ENCODE measurements at places on chromosomes 13 and 19.

GRCh38 chr13:110984381-110984780 lies 69.5 kb upstream of the ANKRD10 start:
- no peak for DNase-seq

DNA sequence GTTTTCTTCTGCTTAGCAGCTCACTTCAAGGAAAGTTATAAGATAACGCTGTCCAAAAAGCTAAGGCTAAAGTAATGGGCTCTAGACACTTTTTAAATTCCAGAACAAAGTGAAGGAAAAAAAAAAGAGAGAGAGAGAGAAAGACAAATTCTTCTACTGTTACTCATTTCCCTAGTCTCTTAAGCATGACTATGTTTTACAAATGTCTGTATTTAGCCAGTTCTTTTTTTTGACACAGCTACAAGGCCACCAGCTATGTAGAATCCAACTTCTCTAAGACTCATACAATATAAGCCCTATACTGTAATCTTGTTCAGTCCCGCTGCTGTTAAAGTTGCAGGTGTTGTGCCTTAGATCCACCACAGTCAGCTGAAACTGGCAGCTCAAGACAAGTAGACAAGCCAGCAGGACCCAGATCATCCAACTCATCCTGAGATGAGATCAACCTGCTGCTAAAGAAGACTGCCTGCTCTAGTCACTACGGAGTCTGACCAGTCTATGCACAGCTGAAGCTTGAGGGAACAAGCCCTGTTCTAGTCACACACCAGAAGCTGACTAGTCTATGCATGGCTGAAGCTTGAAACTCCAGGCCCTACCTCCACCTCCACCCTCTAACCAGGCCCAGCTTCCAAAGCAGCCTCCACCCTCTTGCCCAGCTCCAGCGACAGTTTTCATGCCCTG lies 10.3 kb upstream of the ZNF83 start:
- no peak for DNase-seq

- no peak for DNase-seq
Measured at GRCh38 chr19:14408491-14409145, 10.5 kb downstream of the DDX39A start.

- no peak for DNase-seq
Measured at GRCh38 chr19:6822311-6822670, 49.8 kb downstream of the VAV1 start.

DNA sequence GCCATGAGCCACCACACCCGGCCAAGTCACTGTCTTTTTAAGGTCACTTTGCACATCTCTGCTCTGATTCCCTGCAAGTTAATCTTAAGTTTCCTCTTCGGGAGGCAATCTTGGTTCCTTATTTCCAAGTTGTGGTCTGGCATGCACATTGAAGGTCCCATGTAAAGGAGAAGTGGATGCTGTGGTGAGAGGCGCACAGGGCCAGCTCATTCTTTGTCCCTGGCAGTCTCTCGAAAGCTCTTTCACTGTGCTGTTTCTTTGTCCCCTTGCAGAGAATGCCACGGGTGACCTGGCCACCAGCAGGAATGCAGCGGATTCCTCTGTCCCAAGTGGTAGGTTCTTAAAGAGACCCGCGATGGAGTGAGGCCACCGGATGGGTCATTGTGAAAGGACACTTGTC lies 16.4 kb upstream of the C19orf33 start:
- DNase-seq = no peak

- no peak for DNase-seq
Measured at GRCh38 chr13:112783135-112783977, 93.5 kb downstream of the ATP11A start.

DNA sequence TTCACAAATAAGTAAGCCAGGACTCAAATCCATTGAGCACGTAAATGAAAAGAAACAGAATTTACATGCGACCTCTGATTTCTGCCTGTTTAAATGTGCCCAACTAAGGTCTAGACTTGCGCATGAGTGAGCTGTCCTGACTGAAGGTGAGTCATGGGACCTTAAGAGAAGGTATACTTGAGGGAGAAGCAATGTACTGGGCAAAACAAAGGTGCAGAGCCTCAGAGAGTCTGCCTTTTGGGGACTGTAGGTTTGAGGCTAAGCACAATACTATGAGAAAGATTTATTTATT lies 45.8 kb downstream of the UFM1 start:
- DNase-seq = no peak

- no peak for DNase-seq
Measured at GRCh38 chr13:99307247-99307646, at the start of gene GPR183. GPR183 (minus strand) TSS chr13:99307399; CDS start chr13:99296145, 11,254 bp downstream.

DNA sequence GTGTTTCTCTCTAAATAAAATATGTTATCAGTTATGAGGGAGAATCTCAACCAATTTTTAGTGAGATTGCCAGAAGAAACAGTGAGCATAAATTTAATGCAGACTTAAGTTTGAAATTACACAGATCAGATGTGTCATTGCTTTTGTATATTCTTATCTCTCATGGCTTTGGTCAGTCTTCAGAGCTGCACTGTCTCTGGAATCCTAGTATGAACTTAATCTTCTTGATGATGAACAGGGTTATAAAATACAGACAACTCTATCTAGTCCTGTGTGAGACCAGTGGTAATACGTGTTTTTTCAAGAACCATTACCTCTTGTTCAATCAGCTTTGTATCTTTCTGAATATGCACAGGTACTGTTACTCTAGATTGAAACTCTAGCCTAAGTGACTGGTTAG lies 528.0 kb downstream of the DACH1 start:
- DNase-seq = no peak

DNA sequence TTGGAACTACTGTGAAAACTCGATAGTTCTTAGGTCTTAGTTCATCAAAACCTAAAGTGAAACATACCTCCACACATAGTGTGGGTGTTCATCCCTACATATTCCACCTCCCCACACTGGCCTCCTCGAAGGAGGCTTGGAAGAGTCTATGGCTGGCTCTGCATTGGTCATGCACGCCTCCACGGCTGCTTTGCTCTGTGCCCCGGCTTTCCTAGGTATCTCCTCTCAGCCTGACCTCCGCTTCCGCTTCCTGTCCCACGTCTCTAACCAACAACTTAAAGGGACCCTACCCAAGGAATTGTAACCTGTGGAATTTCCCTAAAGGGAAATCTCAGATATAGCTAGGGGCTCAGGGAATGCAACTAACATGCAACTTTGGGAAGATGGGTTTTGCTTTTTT lies 79.7 kb upstream of the MBNL2 start:
- peak; percentile 52 for DNase-seq

DNA sequence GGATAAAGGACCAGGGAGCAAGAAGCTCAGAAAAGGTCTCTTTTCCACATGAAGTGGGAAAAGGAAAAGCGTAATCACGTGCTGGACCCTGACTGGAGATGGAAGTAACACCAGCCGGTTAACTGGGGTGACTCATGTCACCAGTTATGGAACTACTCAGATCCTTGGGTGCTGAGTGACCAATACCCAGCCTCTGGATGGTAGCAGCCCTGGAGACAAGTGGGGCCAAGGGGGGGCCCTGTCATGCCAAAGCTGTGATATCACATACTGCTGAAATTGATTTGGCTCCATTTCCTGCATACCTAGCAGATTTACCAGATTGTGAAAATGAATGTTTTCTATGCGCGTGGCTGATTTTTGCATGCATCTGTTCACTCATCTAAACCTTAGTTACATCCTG lies 158.9 kb downstream of the ZIC5 start:
- no peak for DNase-seq

DNA sequence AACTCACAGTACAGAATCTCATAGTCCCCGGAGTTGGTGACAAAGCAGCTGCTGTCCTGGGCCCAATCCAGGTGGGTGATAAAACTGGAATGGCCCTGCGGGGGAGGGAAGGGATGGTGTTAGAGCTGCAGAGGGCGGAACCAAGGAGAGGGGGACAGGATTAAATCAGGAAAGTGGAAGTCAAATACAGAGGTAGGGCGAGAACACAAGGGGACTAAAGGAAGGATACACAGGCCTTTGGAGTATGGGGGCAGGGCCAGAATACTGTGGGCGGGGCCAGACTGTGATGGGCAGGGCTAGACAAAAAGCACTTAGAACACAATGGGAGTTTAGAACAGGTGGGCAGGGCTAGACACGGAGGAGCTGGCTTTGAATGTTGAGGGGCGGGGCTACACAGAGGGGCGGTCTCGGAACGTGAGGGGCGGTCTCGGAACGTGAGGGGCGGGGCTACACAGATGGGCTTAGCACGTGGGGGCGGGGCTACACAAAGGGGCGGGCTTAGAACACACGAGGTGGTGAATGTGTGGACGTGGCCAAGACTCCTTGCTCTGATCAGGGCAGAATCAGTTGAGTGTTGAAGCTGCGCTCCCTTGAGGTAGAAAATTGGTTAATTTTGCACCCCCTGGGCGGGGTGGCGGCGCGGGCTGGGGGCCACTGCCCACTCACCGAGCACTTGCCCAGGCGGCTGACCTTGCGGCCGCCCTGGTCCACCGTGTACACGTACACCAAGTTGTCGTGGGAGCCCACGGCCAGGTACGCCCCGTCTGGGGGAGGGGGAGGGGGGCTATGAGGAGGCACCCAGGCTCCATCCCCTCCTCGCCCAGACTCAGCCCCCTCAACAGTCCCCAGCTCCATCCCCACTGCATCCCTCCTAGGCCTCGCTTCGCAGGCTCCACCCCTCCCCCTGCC lies 14.0 kb upstream of the GPR4 start:
- peak; percentile 98 for DNase-seq

GRCh38 chr13:102878481-102878880 lies 32.6 kb downstream of the ERCC5 start:
- no peak for DNase-seq

- DNase-seq = no peak
Measured at GRCh38 chr13:97403893-97404750, 29.8 kb upstream of the RAP2A start.

GRCh38 chr19:7494416-7495098 lies 5.7 kb upstream of the PEX11G start:
- DNase-seq = no peak

DNA sequence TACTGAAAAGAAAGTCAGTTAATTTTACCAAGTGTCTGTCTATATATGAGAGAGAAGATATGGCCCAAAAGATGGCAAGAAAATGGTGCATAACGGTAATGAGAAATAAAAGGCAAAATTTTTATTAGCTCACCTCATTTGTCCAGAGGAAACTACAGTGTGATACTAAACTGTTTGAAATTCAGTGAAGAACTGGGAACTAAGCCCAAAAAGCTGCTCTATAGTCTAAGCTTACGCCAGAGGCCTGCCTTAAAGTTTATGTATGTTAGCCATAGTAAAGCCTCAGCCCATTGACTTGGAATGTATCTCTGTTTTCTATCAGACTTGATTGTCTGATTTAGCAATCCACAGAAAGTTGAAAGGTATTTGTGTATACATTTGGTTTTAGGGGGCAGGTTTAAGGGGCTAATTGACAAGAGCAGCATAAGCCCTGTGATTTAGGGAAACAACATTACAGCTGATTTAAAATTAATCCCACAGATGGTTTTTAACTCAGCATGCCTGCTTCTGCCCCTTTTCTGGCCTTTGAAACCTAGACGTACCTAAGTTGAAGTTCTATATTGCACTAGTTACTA lies 91.0 kb upstream of the MAB21L1 start:
- no peak for DNase-seq

DNA sequence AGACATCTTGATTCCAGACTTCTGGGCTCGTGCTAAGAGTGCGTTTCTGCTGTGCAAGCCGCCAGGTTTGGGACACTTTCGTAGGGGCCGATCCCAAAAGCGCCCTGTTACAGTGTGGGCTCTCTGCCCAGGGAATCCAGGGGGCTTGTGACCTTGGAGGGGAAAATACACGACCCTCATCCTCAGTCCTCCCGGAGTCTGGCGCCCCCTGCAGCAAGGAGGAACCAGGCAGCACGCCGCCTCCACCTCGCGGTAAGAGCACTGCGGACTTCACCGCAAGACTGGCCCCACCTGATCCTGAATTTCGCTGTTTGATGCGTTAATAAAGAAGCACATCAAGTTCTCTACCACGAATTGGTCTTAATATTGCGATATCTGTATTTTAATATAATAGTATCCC lies 5.2 kb downstream of the POLRMT start:
- DNase-seq = peak; percentile 69

DNA sequence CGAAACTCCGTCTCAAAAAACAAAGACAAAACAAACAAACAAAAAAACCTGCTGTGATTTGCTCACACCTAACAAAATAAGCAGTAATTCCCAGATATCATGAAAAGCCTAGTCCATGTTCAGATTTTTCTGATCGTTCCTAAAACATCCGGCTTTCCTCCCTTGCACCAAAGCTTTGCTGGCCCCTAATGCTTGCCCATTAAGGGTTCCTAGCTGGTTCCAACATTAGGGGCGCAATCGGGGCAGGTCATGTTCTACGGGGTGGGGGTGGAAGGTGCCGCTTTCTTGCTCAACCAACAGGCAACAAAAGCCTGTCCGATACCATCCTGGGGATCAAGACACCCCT lies 25.5 kb upstream of the FXYD3 start:
- DNase-seq = no peak

GRCh38 chr19:14432791-14433553 lies at the start of gene PKN1:
PKN1 (plus strand) TSS chr19:14433306; CDS start chr19:14433522, 216 bp downstream.
- peak; percentile 67 for DNase-seq

- DNase-seq = no peak
Measured at GRCh38 chr19:4379383-4380253, 20.7 kb downstream of the SH3GL1 start.

- DNase-seq = no peak
Measured at GRCh38 chr19:48530066-48530720, 18.6 kb upstream of the LMTK3 start.

GRCh38 chr19:33904681-33905080 lies 108.0 kb downstream of the KCTD15 start:
- peak; percentile 65 for DNase-seq

DNA sequence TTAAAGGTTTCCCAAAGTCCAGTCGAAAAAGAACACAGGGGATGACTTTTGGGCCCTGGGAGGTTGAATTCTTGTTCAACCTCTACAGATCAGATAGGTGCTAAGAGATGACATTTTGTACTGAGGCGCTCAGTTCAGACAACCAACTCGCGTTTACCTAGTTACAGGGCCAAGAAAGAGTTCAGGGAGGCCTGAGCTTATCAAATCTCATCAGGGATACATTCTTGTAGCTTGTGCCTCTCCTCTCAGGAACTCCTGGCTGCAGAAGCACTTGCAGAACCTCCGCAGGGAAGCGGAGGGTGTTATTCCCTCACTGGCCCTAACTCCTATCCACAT lies 825 bp downstream of the ZNF776 start:
- no peak for DNase-seq

DNA sequence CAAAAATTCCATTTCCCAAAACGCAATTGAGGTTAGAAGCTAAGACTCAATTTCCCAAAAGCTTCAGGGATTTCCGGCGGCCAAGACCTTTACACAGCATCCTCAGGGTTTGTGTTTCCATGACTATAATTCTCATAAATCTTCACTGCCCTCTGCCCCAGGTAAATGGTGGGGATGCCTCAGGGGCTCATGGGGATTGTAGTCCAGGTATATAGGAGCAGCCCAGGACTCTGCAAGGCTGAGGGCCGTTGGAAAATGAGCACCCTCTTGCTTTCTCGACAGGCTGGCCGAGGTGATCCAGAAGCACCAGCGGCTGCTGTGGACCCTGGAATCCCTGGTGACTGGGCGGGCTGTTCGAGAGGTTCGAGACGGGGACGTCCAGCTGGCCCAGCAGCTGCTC lies 6.4 kb downstream of the ALDH16A1 start:
- no peak for DNase-seq

DNA sequence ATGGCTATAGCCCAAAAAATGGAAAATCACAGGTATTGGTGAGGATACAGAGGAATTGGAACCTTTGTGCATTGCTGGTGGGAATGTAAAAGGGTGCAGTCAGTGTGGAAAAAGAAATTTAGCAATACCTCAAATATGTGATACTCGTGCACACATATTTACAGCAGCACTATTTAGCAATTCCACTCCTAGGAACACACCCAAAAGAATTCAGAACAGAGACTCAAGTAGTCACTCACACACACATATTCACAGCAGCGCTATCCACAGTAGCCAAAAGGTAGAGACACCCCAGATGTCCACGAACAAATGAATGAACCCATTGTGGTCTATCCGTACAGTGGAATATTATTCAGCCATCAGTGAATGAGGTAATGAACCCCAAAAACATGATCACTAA lies 114.0 kb downstream of the COL4A2 start:
- DNase-seq = no peak

All from H9 (cell line).